ENCODE measurements at places on chromosomes 13 and 19.

DNA sequence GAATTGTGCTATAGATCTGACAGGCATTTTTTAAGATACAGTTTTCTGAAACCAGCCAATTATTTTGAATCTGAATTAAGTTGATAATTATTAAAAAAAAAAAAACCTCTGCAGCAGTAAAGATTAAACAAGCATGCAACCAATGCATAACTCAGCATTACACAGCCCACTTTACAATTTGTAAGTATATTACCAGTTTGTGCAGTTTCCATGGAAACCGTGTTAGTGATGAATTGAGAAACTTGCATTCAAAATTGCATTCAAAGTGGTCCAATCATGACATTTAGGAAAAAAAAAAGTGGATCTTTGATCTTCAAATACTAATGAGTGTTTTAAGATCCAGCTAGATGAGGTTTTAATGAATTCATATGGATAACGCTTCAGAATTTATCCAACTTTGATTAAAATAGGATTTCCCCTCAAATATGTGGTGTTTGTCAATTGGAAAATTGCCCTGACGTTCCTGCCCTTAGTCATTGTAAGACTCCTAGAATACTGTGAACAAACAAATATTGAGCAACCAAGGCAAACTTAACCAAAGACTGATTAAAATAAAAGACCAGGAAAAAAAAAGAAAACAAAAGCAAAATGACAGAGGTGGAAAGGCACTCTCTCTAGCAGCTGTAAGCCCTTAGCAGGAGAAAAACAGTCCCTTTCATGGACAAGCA, 314.8 kb upstream of the MAB21L1 start:
- no peak for DNase-seq

GRCh38 chr13:74769333-74769732, 635.1 kb upstream of the KLF12 start:
- DNase-seq, result no peak

- DNase-seq, result no peak
Measured at GRCh38 chr13:32589471-32589870, 3.2 kb downstream of the PDS5B start.

- DNase-seq, result no peak
Measured at GRCh38 chr13:23201870-23202269, 21.1 kb downstream of the SGCG start.

DNA sequence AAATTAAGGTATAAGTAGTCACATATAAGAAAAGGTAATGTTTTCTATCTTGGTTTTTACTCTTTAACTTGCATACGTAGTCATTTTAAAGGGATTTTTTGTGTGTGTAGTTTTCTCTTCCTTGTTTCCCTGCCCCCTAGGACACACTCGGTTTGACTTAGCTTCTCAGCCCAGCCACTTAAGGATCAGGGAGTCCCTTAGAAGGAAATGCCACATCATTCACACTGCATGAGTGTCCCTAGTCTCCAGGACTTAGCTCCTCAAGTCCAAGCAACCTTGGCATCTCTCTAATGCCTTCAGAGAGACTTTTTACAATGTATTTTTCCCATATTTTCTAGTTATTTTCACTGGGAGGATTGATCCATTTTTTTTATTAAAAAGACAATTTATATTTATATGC, 1407.7 kb downstream of the EFNB2 start:
- no peak for DNase-seq
